ENCODE measurements at places on chromosomes 12 and 14.

DNA sequence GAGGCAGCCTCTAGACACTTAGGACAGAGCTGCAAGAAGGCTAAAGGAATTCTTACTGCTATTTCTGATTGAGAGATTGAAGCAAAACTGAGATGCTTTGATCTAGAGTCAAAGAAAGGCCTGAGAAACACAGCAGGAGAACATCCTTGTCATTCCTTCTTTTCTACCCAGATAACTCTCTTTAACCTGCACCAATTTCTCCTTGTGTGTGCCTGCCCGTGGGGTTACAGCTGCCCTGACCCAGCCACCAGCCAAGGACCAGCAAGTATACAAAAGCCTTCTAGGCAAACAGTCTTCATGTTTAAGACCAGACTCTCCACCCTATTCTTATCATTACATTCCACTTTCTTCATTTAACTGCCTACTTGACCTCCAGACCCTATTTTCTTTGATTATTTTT, 81.7 kb upstream of the PRB2 start:
- DNase-seq = no peak

GRCh38 chr12:124764451-124764850, 99.2 kb downstream of the SCARB1 start:
- no peak for DNase-seq

- no peak for DNase-seq
Observed at GRCh38 chr12:124125203-124125871, 152.3 kb downstream of the ZNF664 start.

- DNase-seq = no peak
Observed at GRCh38 chr12:69708649-69709048, 9.5 kb upstream of the BEST3 start.

- no peak for DNase-seq
Observed at GRCh38 chr12:75856235-75856634, 175.3 kb downstream of the PHLDA1 start.

DNA sequence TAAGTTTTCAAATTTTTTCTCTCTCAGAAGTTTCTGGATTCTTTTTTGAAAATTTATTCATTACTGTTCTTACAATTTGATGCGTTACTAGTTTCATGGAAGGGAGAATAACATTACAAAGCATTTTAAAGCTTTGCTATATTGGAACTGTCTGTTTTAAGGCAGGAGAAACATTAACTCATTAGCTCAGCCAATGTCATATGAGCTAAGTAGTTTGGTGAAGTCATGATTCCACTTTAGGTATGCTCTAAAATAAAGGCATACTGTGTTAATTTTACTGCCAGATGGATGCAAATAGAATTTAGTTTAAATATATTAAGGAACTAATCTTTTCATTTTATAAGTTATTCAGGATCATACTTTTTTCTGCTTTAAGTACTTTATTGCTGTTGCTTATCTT, 46.0 kb downstream of the ARID2 start:
- no peak for DNase-seq

DNA sequence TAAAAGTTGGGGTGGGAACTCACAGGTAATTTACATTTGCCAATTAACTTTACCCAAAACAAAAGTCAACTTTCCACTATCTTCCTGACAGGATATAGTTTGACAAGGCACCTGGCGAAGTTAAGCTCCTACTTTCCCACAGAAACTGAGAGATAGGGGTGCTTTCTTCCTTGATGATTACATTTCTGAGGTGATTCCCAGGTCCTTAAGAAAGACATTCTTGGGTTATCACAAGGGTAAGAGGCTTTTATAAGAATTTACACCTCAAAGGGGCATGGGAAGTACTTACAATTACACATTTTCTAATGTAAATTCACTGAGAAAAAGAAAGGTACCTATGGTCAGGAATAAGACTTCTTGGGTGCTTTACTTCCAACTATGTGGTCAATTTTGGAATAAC, 660.9 kb upstream of the MGAT4C start:
- DNase-seq = no peak

DNA sequence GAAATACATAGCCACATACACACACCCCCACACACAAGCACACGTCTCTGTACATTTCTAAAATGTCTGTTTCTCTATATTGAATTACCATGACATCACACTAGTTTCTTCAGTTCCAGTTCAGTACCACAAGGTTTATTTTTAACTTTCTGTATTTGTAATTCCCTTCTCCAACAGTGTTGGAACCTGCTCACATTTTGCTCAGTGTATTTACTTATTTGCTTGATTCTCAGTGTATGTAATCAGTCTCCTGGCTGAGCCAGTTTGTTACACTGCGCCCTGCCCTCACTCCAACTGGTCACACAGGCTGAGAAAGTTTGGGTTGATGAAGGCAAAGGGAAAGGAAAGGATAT, 67.1 kb downstream of the MON2 start:
- no peak for DNase-seq

DNA sequence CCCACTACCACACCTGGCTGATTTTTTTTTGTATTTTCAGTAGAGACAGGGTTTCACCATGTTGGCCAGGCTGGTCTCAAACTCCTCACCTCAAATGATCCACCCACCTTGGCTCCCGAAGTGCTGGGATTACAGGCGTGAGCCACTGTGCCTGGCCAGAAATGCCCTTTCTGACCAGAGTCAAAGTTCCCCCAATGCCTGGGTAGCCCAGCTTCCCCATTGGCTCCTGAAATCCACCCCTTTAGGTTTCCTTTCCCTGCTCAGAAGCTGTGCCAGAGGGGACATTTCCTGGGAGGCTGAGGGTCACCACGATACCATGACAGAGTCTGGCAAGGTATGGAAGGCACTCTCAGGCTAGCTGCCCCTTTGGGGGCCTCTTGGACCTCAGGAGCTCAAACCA, 3.5 kb downstream of the GSTZ1 start:
- DNase-seq = no peak

GRCh38 chr12:50419112-50419909, 18.6 kb downstream of the LARP4 start:
- no peak for DNase-seq

- no peak for DNase-seq
Observed at GRCh38 chr14:39175445-39176262, 600 bp downstream of the PNN start.

- DNase-seq = no peak
Observed at GRCh38 chr12:2652011-2652400, 142.8 kb upstream of the FKBP4 start.

DNA sequence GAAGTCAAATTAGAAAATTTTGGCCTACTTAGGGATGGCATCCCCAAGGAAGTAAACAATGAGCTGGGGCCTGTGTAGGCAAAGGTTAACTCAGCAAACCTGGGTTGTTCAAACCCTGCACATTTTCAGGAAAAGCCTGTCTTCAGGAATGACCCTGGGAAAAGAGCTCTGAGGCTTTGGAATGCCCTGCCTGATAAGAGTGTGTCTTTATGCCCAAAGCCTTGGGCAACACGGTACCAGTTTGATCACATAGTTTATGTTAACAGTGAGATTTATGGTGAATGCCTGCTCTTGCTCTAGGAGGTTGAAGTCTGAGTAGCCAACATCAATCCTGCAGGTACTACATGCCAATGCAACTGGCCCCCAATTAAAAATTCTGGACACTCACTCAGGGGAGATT, 28.2 kb upstream of the STAB2 start:
- no peak for DNase-seq

DNA sequence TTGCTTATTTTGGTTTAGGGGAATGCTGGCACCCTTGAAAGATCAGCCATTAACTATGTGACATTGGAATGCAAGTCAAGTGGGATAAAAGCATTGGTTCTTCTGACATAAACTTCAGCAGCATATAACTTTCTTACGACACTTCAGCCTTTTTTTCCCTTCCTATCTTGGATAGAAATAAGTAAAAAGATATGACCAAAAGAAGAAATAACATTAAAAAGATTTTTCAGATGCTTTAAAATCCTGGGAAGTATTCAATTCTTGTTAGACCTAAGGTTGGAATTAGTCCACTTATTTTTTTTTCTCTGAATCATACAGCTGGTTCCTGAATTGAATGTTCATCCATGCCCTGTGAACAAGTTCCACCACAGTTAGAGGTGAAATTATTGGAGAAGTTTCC, 85.6 kb upstream of the TSPAN8 start:
- DNase-seq = no peak

DNA sequence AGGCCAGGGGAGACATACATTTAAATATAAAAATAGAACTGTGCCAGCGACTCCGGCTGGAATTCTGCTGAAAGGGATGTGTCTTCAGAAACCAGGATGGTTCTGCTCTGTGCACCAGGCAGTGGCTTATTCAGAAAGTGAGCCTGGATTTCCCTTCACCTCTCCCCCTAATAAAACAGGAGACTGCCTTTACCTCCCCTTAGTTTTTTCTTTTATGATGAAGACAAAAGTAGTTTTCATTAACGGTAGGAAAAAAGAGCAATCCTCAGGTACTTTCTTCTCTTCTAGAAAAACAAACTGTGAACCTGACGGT, 346 bp downstream of the SLC7A8 start:
- DNase-seq = no peak

DNA sequence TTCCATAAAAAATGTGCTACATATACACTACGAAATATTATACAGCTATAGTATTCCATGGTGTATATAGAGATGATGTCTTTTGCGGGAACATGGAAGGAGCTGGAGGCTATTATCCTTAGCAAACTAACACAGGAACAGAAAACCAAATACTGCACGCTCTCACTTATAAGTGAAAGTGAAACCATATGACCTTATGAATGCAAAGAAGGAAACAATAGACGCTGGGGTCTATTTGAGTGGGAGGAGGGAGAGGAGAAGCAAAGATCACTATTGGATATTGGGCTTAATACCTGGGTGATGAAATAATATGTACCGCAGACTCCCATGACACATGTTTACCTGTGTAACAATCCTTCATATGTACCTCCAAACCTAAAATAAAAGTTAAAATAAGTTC, 142.8 kb downstream of the LRFN5 start:
- no peak for DNase-seq

DNA sequence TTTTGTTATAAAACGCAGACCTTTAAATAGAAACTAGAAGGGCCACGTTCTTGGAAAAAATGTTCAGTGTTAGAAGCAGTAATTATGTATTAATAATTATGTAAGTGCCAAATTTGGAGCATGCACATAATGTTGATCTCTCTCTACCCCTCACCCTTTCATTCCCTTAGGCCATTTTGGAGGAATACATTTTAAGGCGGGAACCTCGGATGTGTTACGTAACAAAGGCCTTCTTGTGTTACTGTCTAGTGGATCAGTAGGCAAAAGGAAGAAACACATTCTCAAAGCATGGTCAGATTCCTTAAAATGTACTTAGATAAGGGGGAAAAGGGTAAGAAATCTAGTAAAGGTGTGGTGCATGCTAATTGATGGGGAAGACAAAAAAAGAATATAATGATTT, 52.7 kb downstream of the RASSF3 start:
- DNase-seq = no peak

All from thymus (tissue), 14 donors.